ENCODE measurements at places on chromosomes 3 and 15.

- DNase-seq = no peak
These were observed 25.8 kb downstream of the SGO1 start for GRCh38 chr3:20160230-20160629.

- DNase-seq = no peak
These were observed 10.4 kb downstream of the SLC28A1 start for GRCh38 chr15:84894736-84895425.

- DNase-seq = no peak
These were observed 28.6 kb upstream of the CEMIP start for GRCh38 chr15:80750575-80750974.

DNA sequence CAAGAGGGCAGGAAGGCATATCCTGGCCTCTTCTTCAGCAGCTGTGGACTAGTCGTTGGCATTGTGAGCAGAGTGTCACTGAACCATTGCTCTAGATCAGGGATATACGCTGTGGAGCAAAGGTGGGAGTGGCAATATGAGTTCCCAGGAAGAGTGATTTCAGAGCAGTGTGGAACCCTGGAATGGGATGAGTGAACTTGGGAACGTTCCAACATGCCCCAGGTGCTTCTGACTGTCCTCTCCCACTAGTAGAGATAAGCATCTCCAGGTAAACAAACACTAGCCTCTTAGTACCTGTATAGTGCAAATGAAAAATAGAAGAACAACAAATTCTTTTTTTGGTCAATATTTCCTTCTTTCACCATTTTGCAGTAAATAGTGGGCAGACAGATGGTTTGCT is 123.6 kb upstream of the VEPH1 start:
- DNase-seq = no peak

GRCh38 chr3:37236024-37236423 is 61.6 kb upstream of the LRRFIP2 start:
- DNase-seq = no peak

DNA sequence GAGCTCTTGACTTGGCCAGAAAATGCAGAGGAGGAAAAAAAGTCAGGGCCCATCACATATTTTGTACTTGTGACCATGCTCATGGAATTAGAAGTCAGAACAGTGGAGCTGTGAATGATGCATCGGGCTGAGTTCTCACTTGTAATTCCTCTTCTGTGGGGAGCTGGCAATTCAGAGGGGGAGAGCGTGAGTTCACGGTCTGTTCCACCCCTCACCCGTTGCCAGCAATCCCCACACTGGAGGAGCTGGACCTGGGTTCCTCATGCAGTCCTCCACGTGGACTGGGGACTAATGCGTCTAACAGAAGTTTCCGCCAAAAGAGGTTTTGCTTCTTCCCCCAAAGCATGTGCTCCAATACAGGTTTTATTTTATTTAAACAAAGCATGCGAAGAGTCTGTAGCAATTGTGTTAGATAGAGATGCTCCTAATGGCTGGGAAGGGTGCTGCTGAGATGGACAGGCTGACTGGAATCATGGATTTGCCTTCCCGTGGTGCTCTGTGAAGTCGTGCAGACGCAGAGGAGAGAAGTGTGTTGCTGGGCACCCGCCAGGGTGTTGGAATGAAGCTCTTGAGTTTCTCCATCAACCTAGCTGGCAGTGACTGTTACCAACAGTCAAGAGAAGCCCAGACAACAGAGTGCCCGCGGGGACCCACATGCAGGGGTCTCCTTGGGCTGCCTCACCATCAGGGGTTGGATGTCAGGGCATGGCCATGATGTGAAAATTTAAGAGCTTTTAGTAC is 77.4 kb upstream of the PCSK6 start:
- no peak for DNase-seq

GRCh38 chr3:181298421-181298820 is 308.9 kb upstream of the DNAJC19 start:
- no peak for DNase-seq

DNA sequence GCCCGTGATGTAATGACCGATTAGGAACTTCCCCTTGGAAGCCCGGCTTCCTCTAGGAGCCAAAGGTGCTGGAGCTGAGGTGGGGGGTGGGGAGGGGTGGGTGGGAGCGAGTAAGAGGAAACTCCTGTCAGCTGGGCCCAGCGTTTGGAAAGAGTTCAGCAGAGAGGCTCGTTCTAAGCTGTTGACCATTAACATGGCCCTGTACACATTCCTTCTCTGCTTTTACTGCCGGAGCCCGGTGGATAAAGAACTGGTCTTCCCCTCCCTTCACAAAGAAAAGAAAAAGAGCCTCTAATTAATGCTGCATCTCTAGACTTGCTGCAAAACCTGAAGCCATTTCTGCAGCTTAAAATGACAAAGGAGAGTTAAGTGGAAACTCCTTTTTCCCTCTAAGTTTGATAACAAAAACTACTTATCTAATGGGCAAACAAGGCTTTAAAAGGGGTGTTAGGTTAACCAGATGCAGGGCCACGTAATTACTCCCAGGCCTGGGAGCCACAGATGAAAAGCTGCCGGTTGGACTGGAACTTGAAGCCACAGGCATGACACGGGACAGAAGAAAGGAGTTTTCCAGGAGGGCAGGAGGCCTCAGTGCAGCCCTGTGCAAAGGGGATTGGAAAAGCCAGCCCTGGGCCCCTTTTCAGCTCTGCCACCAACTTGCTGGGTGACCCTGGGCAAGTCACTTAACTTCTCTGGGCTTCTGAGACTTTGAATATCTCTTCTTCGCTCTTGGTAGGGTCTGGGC is 71.3 kb downstream of the SMAD6 start:
- no peak for DNase-seq

DNA sequence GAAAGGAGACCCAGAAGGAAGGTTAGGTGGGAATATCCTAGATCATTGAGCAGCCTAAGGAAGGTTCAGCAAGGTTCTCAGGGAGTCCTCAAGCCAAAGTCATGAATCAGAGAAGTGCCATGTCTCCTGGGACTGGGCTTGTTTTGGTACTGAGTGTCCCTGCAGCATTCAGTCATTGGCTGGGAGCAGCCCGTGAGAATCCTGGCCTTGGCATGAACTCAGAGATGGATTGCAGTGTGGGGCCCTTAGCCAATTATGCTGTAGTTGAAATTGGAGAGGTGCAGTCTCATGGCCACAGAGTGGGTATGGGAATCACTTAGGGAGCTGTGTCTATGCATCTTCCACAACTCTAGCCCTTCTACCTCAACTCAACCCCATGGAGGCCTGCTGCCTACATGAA is 17.0 kb upstream of the PPM1L start:
- no peak for DNase-seq

DNA sequence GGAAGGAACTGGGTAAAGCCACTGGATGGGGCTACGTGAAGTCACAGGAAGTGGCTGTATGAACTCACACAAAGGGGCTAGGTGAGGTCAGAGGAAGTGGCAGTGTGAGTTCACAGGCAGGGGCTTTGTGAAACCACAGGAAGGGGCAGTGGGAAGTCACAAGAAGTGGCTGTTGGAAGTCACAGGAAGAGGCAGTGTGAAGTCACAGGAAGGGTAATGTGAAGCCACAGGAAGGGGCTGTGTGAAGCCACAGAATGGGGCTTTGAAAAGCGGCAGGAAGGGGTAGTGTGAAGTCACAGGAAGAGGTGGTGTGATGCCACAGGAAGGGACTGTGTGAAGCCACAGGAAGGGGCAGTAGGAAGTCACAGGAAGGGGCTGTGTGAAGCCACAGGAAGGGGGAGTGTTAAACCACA is 34.6 kb downstream of the GASK1A start:
- no peak for DNase-seq

- no peak for DNase-seq
These were observed 207.5 kb downstream of the RPLP1 start for GRCh38 chr15:69660114-69660513.

- DNase-seq = no peak
These were observed 127.6 kb downstream of the TBL1XR1 start for GRCh38 chr3:177069514-177070329.

GRCh38 chr15:56835718-56836171 is 82.7 kb upstream of the TCF12 start:
- no peak for DNase-seq
